ENCODE measurements at places on chromosomes 5 and 9.

DNA sequence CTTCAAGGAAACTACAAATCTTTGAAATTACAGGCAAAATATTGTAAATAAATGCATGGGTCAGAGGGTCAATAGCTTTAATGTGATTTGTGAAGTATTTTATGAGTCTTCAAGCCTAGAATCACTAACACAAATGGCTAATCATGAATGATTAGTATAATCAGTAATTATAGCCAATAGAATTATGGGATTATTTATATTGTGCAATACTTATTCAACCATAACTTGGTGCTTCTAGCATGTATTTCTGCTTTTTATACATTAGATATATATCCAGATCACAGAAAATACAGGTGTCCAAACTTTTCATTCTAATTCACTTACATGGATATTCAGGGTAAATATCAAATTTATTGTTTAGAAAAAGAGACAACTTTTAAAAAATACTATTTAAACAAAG is 12.1 kb downstream of the HCN1 start:
- DNase-seq, result no peak

DNA sequence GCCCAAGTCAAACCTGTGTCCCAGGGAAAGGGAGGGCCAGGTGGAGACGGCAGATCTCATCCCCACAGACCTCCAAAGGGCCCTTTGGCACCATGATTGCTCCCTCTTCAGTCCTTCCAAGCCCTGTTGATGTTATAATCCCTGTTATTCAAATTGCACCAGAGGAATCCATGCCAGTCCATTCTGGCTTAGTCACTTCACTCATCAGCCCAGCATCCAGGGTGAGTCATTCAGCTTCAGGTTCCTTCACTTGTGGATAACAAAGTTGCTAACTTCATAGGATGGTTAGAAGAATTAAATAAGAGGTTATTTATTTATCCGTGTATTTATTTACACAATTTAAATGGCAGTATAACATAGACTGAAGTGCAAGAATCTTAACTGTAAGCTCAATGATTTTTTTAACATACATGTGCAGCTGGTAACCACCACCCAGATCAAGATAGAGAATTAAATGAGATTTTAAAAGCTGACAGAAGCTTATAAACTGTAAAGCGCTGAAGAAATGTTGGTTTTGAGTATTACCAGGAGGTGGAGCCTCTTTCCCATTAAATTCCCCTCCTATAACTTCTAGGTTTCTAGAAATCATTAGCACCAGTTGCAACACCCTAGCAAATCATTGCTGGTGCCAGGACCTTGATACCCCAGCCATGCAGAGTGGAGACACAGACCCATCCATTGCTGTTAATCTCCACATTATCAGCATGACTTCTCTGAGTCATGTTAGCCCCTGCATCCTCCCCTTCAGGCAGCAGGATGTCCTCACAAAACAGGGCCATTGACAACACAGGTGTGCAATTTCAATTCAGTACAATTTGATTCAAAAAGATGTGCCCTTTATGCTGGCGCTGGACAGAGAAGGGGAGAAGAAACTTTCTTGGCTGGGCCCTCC is 77.4 kb downstream of the SEC61B start:
- DNase-seq, result peak; percentile 88

- no peak for DNase-seq
These were observed 299.2 kb downstream of the CD180 start for GRCh38 chr5:66897356-66897755.

- DNase-seq, result peak; percentile 13
These were observed 56.0 kb downstream of the WHRN start for GRCh38 chr9:114449236-114449635.

DNA sequence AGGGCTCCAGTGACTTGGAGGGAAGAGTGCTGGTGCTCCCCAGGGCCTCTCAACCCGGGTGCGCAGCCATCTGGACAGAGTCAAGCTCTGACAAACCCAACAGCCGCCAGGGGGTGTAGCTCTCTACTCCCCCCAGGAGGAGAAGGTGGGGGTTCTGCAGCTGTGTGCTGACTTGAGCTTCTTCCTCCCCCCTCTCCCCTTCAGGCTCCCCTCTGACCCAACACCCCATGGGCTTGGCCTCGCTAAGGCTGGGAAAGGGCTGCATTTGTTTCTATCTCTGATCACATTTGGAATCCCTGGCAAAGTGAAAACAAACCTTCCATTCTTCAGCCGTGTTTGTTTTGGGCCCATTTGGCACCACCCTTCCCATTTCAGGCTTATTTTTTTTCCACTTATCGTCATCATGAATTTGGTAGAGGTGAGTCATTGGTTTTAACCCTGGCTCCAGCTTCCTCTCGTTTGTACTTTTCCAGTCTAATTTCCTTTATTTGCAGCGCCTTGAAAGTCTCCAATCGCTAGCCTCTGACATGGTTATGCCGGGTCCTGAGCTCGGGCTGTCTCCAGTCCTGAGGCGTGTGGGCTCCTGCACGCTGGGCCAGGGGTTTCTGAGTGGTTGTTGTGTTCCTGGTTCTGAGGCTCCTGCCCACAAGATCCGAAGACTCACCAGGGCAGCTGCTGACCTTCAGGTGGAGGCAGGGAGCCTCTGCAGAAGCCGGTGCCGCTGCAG is 36.1 kb downstream of the DAP start:
- DNase-seq, result peak; percentile 88

- no peak for DNase-seq
These were observed 106.8 kb upstream of the SARDH start for GRCh38 chr9:133844881-133845410.

GRCh38 chr5:124438026-124438902 is 308.2 kb downstream of the ZNF608 start:
- DNase-seq, result no peak

GRCh38 chr9:114053246-114054005 is 24.7 kb downstream of the AMBP start:
- DNase-seq, result no peak

GRCh38 chr9:82890401-82890800 is 172.5 kb downstream of the RASEF start:
- no peak for DNase-seq

DNA sequence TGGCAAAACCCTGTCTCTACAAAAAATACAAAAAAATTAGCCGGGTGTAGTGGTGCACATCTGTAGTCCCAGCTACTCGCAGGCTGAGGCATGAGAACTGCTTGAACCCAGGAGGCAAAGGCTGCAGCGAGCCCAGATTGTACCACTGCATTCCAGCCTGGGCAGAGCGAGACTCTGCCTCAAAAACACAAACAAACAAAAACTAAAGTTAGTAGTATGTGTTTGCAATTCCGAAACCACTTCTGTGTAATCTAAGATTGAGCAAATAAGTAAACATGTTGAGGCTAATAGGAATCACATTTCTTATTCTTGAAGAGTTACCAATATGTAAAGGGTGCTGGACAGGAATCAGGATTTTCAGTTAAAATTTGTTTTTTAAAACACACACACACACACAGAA is 70.0 kb upstream of the SUSD1 start:
- no peak for DNase-seq

GRCh38 chr9:8895106-8895860 is 1095.7 kb upstream of the DMAC1 start:
- no peak for DNase-seq

DNA sequence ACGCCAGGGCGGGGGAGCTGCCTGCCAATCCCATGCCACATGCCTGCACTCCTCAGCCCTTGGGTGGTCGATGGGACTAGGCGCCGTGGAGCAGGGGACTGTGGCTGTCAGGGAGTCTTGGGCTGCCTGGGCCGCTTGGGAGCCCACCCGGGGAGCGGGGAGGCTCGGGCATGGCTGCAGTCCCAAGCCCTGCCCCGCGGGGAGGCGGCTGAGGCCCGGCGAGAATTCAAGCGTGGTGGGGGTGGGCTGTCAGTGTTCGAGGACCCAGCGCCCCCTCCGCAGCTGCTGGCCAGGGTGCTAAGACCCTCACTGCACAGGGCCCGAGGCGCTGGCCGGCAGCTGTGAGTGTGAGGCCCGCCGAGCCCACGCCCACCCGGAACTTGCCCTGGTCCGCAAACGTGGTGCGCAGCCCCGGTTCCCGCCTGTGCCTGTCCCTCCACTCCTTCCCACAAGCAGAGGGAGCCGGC is 83.2 kb upstream of the DMRTA1 start:
- no peak for DNase-seq

GRCh38 chr5:133026664-133027153 is 360 bp upstream of the ZCCHC10 start:
- no peak for DNase-seq

All from GM23248 (cell line).